ENCODE measurements at places on chromosomes 1 and 21.

DNA sequence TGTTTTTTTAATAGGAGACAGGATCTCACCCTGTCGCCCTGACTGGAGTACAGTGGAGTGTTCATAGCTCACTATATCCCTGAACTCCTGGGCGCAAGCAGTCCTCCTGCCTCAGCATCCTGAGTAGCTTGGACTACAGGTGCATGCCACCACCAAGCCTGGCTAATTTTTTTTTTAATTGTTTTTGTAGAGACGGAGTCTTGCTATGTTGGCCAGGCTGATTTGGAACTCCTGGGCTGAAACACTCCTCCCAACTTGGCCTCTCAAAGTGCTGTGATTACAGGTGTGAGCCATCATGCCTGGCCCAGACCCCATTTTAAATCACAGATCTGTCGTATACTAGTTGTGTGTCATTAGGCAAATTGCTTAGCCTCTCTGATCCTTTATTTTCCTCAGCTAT is 161.1 kb downstream of the DYRK1A start:
- DNase-seq, result no peak

- DNase-seq, result no peak
Observed at GRCh38 chr1:218392780-218393179, 47.6 kb downstream of the TGFB2 start.

- DNase-seq, result no peak
Observed at GRCh38 chr1:228106800-228107054, 2.4 kb downstream of the MRPL55 start.

- DNase-seq, result no peak
Observed at GRCh38 chr1:192951691-192952460, 107.3 kb downstream of the UCHL5 start.

- peak; percentile 54 for DNase-seq
Observed at GRCh38 chr1:90721210-90722194, 4.4 kb upstream of the BARHL2 start.

Data from amygdala (tissue), 56 donors.